Activated naive CD8-positive, alpha-beta T cell treated with anti-CD3 and anti-CD28 coated beads, Interleukin-2, amount 50 U/mL, for 16 hours (primary cell): ENCODE measurements at places on chromosomes 16 and 17.

DNA sequence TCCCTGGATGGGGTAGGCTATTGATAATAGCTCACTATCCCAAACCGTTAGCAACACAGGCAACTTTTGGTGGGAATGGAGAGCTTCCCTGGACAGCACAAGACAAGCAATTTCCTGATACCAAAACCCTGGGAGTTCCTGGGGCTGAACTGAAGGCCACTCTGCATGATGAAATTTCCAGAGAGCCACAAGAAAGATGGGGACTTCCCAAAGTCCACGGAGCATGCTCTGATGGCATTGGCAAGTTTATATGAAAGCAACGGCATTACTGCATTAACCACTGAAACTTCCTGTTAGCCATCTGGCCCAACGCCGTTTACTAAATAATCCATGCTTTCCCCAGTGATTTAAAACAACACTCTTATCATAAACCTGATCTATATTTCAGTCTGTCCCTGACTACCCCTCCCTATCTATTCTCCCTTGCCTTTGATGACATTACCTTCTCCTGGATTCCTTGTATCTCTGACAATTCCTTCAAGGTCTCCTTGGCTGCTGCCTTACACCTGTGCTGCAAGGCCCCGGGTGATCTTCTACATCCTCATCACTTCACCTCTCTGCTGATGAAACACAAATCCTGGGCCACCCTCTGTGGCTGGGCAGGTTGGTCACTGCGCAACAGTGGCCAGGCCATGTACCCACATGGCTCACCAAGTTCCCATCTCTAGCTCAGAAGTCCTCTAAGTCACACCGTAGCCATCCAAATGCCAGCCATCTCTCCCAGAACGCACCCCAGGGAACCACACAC is 108.5 kb upstream of the RCVRN start:
- no peak for DNase-seq

DNA sequence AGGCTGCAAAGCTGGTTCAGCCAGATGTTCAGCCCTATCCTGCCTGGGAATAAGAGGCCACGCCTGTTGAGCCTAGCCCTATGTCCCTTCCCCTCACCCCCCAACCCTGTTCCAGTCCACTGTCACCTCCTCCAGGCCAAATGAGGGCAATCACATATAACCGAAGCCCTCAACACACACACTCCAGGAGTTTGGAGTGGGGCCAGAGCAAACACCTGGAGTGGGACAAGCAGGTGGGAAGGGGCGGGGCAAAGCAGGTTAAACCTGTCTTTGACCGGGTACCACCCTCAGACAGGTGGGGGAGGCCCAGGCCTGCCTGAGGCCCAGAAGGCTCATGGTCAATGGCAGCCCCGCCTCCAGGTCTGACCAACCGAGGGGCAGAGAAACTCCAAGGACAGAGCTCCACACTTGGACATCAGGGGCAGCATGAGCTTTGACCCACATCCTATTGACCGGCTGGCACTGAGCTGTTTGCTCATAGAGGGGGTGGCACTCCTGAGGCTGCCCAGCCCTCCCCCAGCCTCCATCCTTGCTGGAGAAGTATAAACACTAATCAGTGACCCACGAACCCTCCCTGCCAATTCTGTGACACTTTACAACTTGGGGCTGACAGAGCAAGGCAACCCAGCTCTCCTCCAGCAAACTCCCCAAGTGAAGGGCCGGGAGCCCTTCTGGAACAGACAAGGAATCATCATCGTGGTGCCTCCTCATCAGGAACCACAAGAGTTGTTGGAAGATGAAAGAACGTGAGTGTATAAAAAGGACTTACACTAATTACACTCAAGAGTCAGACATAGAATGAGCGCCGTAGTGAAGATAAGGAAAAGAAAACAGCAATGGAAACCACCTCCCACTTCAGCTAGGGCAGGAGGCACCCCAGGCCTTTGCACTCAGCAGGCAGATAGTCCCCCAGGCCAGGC is 1.5 kb downstream of the ESRP2 start:
- no peak for DNase-seq

DNA sequence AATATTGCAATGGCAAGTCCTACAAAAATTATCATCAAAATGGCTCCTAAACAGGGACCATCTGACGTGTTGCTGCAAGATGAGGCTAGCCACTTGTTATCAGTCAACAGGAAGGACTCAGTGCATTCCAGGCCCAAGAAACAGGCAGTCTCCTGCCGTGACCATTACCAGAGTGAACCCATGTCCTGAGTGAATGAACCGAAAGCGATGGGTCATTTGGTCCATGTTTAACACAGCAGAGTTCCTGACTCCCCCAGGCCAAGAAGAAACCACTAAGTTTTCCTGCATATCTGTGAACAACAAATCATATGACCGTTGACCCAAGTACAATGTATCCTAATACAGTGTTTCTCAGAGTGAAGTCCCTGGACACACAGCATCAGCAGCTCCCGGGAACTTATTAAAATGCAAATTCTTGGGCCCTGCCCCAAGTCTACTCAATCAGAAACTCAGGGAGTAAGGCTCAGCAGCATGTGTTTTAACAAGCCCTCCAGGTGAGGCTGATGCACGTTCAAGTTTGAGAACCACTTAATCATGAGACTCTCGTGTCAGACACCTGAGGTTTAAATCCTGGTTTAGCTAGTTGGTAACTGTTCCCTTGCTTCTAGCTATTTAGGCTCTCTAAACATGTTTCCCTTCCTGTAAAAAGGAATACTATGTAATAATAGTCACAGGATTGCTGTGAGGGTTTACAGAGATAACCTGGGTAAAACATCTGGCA is 429.4 kb upstream of the MAF start:
- DNase-seq: no peak

GRCh38 chr16:77850636-77851333 is 62.4 kb downstream of the VAT1L start:
- no peak for DNase-seq

- DNase-seq: no peak
These were observed 682 bp downstream of the XAF1 start for GRCh38 chr17:6756425-6757031.

GRCh38 chr16:87531418-87531817 is 38.6 kb upstream of the ZCCHC14 start:
- no peak for DNase-seq

GRCh38 chr17:77322514-77323412 is 182.0 kb downstream of the SEC14L1 start:
- DNase-seq: no peak
